Stimulated activated CD4-positive, alpha-beta T cell treated with anti-CD3 and anti-CD28 coated beads, TNF-alpha, amount 100 ng/mL, for 24 hours (primary cell): ENCODE measurements at places on chromosomes 1 and 21.

DNA sequence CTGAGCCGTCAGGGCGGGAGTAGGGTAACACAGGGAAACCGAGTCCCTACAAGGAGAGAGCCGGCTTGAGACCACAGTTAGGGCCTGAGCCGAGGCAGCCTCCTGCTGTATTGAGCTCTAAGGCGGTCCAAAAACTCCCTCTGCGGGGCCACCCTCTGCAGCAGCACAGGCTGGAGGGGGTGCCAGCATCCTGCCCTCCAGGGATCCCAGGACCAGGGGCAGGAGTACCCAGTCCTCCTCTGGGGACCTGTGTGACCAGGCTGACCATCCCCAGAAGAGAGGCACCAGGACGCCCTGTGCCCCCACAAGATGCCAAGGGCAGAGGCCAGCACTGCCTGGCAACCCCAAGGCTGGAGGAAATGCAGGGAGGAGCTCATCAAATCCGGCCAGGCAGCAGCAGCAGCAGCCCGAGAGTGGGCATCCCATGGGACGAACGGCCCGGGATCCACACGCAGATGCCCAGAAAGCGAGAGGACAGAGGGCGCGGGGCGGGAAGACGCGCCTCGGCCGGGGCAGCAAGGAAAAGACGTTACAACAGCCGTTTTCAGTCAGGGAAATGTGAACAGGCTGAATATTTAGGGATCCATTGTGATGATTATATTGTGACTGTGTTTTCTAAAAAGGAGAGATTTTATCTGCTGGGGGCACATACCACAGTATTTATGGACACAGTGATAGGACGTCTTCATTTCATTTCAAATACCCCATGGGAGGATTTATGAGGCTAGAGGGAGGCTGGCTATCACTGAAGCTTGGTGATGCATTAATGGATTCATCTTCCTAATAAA, 57.1 kb upstream of the COL18A1 start:
- no peak for DNase-seq

DNA sequence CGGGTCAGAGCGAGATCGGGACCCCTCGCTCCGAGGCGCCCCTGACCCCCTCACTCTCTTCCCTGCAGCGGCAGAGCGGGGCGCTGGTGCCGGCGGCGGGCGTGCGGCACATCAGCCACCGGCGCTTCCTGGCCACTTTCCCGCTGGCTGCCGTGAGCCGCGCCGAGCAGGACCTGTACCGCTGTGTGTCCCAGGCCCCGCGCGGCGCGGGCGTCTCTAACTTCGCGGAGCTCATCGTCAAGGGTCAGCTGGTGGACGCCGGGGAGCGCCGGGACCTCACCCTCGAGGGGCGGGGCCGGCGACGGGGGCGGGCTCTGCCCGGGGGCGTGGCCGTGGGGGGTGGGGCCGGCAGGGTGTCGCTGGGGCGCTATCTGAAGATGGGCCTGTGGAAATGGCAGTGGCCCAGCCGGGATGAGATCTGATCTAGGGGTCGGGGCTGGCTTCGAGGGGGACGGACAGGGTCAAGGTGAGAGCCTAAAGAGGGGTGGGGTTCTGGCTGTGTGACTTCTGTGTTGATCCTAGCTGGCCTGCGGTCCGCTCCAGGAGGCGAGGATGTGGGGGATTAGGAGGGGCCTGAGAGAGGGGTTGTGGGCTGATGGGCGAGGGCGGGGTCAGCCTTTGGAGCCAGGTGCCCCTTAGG, 23.6 kb downstream of the PTPRU start:
- no peak for DNase-seq

- no peak for DNase-seq
Measured at GRCh38 chr1:30864681-30865080, 43.9 kb downstream of the SDC3 start.

DNA sequence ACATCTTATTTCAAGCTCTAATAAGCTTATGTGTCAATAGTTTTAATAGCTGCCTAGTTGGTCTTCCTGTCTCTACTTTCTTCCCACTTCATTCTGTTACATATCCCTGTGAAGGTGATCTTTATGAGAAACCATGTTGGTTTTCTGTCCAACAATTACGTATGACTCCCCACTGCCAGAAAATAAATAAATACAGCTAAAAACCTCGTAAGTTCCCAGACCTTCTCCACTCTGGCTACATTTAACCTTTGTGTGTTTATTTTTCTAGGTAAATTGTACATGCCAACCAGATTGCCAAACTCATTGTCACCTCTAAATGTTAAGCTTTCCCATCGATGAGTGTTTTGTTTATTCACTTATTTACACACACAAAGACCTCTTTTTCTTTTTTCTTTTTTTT, 147.2 kb downstream of the CRB1 start:
- DNase-seq, result no peak

GRCh38 chr1:3423245-3423829, 31.1 kb upstream of the ARHGEF16 start:
- DNase-seq, result no peak

DNA sequence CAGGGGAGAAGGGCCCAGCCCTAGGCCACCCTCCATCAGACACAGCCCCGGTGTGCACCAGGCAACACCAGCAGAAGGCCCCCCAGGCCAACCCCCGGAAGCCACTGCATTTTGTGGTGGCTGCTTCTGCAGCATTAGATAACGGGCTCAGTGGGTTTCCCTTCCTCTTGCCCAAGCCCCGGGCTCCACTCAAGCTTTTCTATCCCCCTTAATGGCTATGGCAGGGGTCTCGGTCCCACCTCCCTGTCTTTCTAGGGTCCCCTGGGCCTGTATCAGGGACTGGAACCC, 18.9 kb downstream of the C1orf174 start:
- DNase-seq, result no peak

DNA sequence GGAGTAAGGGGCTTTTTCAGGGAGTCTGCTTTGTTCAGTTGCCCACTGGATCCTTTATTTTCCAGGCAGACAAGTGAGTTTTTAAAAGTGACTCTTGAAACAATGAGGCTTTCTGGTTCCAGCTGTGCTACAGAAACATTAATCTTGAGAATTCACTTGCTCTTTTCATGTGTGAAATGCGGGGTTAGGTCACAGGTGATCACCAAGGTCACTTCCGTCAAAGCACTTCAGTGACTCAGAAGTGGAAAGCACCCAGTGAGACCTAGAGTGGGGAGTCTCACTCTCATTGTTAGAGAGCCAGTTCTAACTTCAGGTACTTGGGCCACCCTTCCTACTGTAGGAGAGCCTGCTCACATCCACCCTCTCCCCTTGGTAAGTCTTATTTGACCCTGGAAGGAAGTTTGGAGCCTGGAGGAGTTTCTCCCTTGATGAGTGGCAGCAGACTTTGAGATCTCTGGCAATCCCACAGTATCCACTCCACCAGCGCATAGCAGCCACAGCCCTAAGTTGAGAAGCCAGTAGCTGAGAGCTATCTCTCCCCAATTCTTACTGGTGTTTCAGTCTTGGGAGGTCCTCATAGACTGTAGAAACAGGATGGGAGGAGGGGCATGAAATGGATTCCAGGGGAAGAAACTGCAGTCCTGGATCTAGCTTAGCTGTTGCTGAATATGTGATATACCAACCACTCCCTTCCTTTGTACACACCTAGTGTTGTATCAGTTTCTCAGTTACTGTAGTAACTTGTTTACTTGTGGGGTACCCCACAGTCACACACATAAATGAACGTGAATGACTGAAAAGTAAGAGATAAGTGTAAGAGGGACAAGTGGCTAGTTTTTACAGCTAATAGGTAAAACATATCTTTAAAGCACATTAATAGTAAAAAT, 3.1 kb downstream of the TACSTD2 start:
- no peak for DNase-seq

- no peak for DNase-seq
Measured at GRCh38 chr1:38926091-38926490, 15.5 kb downstream of the RHBDL2 start.

- peak; percentile 23 for DNase-seq
Measured at GRCh38 chr21:34073749-34074282, 438 bp downstream of the MRPS6 start.

DNA sequence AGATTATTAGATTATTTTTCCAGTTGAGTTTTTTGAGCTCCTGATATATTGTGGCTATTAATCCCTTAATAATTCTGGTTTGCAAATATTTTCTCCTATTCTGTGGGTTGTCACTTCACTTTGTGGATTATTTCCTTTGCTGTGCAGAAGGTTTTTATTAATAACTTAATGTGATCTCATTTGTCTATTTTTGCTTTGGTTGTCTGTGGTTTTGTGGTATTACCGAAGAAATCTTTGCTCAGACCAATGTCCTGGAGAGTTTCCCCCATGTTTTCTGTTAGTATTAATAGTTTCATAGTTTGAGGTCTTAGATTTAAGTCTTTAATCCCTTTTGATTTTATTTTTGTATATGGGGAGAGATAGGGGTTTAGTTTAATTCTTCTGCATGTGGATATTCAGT, 7.1 kb upstream of the TBX19 start:
- DNase-seq, result no peak

DNA sequence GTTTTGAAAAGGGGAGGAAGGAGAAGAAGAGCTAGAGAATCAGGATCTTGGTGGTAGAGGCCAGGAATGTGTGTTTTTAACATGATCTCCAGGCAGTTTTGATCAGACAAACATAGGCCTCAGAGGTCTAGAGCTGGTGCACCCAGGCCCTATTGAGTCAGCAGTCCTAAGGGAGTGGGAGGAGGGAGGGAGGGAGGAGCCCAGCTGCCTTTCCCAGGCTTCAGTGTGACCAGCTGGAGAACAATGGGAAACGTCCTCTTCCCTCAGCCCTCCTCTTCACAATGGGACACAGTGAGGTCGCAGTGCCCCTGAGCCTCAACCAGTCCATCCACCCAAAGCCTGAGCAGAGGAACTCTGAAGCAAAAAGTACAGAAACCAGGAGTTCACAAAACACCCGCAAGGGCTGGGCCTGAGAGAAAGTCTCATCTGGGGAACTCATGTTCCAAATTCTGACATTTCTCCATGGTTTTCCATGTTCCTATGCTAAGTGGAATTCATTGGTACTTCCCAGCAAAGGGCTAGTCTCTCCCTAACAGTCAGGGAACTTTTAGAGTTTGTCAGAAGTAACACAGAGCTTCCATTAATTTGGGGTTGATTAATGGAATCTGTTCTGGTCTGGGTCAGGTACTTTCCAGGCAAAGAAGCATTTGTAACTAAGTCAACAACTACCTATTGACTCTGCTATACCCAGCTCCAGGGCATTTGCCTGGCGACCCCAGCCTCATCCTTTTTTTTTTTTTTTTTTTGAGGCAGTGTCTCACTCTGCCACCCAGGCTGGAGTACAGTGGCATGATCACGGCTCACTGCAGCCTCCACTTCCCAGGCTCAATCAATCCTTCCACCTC, 37.5 kb downstream of the ELAPOR1 start:
- no peak for DNase-seq

DNA sequence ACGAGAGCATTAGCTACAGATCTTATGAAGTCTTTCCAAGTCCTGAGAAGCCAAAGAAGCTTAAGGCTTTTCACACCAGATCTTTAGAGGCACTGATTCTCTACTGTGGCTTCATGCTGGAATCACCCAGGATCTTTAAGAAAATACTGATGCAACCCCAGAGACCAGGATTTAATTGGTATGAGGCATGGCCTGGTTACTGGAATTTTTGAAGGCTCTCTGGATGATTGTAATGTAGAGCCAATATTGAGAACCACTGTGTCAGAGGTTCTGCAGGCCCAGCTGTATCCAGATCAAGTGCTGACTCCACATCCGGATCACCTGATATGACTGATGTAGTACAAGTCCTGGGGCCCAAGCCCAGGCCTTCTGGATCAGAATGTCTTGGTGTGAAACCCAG, 105.7 kb downstream of the PLPPR5 start:
- DNase-seq, result no peak

GRCh38 chr1:20409971-20410370, 76.0 kb downstream of the CAMK2N1 start:
- DNase-seq, result no peak

GRCh38 chr1:87180682-87181081, 148.0 kb upstream of the LMO4 start:
- no peak for DNase-seq

- no peak for DNase-seq
Measured at GRCh38 chr1:54559771-54560231, 11.8 kb downstream of the ACOT11 start.

- no peak for DNase-seq
Measured at GRCh38 chr21:43912910-43913309, 47.9 kb downstream of the AGPAT3 start.

- no peak for DNase-seq
Measured at GRCh38 chr1:28027660-28028059, 60.8 kb downstream of the EYA3 start.

DNA sequence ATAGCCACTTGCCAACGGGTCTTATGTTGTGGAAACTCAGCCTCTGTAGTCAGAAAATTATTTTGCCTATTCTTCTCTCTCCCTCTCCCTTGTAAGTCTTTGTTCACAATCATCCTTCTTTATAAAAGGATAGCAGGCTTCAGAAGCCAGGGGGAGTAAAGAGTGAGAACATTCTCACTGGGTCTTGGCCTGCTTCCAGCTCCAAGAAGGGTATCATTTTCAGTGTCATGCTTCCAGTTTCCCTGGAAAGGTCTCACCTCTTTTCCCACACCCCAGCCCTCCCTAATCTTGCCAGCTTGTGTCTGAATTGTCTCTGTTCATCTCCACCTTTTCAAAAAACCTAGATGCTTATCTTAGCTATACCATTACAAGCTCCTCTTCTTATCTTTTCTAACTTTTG, 346.2 kb upstream of the LRRC7 start:
- no peak for DNase-seq

- DNase-seq, result no peak
Measured at GRCh38 chr1:187956975-187957374, 1128.2 kb downstream of the PLA2G4A start.

DNA sequence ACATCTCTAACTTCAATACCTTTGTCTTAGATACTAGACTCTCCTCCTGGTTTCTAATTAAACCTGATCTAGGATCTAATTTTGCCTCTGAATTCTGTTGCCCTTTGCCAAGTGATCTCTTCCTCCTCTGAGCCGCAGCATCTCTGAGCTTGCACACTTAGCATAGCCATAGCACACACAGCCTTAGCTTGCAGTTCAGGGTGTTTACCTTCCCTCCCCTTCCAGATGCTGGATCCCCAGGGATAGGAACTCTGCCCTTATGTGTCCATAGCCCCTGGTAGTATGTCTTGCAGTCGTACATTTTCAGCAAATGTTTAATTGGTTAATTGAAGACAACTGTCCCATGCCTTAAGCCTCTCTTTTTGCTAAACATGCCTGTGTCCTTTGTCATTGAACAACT, 30.3 kb downstream of the SELL start:
- no peak for DNase-seq

DNA sequence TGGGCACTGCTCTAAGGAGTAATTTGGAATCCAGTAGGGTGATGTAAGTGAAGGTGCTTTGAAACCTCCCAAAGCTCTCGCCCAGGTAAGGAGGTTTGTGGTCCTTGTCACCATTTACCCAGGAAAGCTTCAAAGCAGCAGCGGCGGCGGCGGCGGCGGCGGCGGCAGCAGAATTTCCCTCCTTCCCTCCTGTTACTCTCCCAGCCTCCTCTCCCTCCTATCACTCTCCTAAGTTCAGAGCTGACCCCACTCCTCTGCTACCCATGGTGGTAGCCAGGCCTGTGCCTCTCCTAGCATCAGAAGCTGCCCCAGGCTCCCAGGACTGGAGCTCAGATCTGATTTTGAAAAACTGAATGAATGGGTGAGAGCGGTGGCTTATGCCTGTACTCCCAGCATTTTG, 60.7 kb downstream of the ACBD3 start:
- no peak for DNase-seq
